T-helper 17 cell (primary cell): ENCODE measurements at places on chromosomes 1 and 21. TPM values are rescaled to one million over a fixed set of nuclear protein-coding genes. Genes with fewer than 3 reads are reported as not detected.

Gene HENMT1
- total RNA-seq, result 10.3 TPM

DNA sequence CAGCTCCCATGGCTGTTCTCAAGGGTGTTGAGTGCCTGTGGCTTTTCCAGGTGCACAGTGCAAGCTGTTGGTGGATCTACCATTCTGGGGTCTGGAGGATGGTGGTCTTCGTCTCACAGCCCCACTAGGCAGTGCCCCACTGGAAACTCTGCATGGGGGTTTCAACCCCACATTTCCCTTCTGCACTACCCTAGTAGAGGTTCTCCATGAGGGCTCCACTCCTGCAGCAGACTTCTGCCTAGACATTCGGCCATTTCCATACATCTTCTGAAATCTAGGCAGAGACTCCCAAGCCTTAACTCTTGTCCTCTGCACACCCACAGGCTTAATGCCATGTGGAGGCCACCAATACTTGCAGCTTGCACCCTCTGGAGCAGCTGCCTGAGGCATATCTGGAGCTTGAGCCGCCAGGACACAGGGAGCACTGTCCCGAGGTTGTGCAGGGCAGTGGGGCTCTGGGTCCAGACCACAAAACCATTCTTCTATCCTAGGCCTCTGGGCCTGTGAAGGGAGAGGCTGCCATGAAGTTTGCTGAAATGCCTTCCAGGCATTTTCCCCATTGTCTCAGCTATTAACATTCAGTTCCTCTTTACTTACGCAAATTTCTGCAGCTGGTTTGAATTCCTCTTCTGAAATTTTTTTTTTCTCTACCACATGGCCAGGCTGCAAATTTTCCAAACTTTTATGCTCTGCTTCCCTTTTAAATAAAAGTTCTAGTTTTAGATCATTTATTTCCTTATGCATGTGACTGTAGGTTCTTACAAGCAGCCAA, 8.8 kb upstream of the CAPN8 start:
- DNase-seq, result no peak

- DNase-seq, result no peak
Measured at GRCh38 chr1:116193768-116194167, 82.6 kb downstream of the MAB21L3 start.

Gene SHISA4
- 0.37 TPM for total RNA-seq

Gene TCP10L
- total RNA-seq, result not detected
